NCI-H2107 (cell line): ENCODE measurements at places on chromosomes 12 and 14.

GRCh38 chr12:132664206-132665148 is 22.7 kb downstream of the POLE start:
- no peak for DNase-seq

DNA sequence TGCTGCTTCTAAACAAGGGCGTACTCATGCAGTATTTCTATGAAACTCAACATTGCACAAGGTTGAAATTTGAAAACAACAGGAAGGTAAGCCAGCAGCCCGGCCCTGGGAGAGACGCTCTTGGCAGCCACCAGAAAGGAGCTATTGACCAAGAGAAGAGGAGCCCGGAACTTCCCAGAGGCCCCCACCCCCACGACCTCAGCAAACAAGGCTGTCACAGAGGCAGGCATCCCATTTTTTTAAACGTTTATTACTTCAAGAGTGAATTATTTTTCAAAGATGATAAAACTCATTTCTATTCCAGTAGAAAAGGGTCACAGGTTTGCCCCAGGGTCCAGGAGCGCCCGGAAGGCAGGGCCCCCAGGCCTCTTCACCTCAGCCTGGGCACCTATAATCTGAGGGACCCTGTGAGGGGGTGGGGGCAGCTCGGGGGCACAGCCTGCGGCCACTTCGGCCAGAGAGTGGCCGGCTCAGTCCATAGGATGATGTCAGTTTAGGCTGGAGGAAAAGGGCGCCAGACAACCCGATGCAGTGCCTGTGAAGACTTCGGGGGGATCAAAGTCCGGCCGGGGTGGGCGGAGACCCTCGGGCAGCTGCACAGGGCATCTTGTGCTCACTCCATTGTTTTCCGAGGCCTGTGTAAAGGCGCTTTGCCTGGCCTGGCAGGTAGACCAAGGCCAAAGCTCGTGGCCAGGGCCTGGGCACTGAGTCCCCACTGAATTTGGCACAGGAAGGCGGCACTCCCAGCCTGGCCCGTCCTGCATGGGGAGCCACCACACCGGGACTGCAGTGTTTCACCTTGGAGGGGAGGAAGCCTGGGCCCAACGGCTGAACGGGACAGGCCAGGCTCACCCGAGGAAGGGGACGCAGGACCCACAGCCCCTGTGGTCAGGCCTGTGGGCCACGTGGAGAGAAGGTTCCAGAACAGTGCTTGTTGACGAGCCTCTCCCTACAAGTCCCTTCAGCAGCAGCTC is 86.0 kb downstream of the SCARB1 start:
- DNase-seq: no peak

DNA sequence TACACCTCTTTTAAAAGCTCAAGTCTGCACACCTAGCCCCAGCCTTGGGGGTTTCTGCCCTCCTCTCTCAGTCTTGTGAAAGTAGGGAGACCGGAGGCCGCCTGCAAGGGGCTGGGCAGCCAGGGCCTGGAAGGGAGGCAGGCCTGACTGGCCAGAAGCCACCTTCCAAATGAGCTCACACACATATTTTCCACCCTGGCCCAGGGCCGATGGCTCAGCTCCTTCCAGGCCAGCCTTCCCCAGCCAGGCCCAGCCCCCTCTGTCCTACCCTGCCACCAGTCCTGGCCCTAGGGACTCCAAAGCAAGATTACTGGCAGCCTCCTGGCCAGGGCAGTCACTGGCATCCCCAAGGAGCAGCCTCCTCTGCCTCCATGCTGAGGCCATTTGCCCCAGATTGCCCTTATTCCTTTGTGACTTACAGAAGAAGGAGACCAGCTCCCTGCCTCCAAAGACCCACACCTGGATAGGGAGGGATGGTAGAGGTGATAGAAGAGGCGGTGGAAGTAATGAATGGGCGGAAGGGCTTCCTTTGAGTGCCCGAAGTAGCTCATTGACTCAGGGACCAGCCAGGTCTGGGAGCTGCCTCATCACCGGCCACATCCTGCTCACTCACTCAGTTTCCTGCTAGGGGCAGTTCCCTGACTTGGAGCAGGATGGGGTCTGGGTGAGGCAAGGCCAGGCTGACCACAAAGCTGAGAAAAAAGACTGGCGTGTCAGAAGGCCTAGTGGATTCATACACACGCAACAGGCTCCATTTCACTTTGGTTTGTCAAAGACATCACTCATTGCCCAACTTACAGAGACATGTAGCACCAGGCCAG is 14.8 kb downstream of the MMP14 start:
- DNase-seq: no peak

GRCh38 chr12:39125566-39125965 is 220.2 kb upstream of the CPNE8 start:
- no peak for DNase-seq

GRCh38 chr12:92696216-92696615 is 6.6 kb upstream of the PLEKHG7 start:
- DNase-seq: no peak

DNA sequence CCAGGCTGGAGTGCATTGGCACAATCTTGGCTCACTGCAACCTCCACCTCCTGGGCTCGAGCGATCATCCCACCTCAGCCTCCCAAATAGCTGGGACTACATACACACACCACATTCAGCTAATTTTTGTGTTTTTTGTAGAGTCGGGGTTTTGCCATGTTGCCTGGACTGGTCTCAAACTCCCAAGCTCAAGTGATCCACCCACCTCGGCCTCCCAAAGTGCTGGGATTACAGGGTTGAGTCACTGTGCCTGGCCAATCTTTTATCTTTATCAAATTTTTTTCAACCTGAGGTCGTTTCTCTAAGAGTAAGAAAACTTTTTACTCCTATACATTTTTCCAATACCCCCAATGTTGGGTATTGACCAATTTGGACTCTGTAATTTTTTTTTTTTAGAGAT is 40.0 kb upstream of the NAP1L1 start:
- DNase-seq: no peak

GRCh38 chr14:24051176-24051788 is 527 bp upstream of the CARMIL3 start:
- no peak for DNase-seq

DNA sequence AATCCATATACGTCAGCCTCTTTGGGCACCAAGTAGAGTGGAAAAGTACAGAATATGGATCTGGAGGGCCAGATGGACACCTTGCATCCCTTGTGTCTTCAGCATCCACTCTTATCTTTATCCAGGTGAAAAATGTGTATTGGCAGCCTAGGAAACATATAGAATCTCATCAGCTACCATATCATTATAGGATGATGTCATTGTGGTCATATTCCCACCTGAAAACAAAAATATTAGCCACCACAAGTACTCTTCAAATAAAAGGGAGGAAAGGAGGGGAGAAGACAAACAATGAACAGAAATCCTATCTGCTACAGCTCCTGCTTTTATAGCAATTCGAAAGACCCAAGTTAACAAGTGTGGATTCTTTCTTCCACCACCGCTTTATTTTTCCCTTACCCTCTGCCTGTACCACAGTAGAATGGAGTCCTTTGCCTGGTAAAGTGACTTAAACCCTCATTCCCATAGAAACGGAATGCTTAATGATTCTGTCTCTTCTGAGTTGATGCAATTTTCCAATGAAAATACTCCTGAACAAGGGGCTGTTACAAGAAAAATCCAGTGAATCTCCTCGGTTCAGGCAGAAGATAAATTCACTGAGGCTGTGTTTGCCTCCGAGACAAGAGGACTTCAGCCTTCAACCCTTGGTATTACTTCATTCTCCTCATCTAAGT is 13.8 kb upstream of the IL26 start:
- no peak for DNase-seq

- DNase-seq: no peak
These were observed 32.6 kb upstream of the HIF1A start for GRCh38 chr14:61662437-61663311.

DNA sequence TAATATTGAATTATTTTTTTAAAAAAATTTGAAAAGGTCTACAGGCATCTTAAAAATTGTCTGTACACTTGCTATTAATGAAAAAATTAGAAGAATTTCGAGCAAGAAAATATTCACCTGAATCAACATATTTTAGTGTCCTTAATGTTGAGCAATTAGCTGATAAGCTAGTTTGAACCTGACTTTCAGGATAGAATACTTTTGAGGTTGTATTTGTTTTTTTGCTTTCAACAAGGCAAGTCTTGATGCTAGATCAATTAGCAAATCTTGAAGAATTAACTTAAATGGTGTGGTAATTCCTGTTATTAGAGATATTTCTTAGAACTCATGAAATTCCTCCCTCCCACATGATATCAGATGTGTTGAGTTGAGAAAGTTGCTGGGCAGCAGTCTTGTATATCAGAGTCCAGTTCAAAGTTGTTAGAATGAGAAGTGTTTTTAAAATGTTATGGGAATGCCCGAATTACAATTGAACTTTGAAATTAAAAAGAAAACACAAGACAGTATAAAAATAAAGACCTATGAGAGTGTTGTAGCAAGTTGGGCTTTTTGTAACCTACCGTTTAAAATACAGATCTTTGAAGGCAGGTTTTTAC is 119.2 kb downstream of the TRMT5 start:
- DNase-seq: no peak

GRCh38 chr14:50670196-50670865 is 2.2 kb upstream of the SAV1 start:
- no peak for DNase-seq

DNA sequence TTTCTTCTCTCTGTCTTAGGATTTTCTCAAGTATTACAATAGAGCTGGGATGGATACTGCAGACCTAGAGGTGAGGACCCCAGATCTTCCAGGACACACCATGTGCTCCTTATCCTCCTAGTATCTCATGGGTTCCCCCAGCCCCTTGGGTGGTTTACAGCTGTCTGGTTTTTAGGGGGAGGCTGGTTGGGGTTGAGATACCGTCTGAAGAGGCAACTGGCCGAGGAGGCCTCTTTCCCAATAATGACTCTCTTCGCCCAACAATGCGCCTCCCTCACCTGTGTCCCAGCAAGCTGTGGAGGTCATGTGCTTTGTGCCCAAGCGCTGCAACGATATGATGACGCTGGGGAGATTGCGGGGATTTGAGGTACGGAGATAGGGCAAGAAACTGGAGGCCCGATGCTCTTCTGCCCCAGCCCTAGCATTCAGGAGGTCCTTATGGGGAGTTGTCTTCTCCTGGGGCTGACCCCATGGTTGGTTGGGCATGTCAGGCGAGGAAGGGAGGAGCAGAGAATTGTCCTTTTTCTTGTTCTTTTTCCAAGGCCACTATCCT is 3.8 kb downstream of the ARHGEF25 start:
- DNase-seq: no peak

- DNase-seq: no peak
These were observed 845 bp downstream of the TMX1 start for GRCh38 chr14:51240804-51241380.

DNA sequence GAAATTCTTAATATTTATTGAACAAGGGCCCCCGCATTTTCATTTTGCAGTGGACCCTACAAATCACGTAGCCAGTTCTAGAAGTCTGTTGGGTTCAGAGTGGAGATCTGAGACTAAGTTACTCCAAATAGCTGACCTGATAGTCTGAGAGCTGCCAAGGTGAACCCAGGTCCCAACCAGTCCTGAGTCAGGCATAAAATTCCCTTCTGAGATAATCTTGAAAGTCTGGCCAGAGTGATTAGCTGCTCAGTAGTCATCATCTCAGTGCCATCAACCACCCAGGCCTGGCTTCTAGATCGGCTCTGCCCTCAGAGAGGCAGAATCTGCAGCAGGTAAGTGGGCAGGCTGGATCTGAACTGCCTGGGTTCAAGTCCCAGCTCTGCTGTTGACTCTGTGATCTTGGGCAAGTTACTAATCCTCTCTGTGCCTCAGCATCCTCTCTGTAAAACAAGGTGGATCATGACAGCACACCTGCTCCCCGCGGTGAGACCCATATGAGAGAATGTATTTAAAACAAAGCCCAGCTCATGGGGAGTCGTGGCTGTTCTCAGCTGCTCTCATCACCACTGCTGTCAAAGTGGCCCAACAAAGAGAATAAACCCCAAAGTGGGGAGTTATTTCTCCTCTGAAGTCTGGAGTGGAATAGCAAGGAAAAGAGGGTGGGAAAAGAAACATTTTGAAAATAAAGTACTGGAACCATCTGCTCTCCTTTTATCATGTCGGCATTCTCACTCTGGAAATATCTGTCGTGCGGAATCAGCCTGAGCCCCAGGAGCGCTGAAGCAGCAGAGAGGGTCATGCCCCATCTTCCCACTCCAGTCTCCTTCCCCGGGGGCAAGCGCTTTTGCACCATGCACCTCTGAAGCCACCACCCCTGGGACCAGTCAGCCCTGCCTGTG is 193.3 kb downstream of the DPF3 start:
- DNase-seq: no peak

DNA sequence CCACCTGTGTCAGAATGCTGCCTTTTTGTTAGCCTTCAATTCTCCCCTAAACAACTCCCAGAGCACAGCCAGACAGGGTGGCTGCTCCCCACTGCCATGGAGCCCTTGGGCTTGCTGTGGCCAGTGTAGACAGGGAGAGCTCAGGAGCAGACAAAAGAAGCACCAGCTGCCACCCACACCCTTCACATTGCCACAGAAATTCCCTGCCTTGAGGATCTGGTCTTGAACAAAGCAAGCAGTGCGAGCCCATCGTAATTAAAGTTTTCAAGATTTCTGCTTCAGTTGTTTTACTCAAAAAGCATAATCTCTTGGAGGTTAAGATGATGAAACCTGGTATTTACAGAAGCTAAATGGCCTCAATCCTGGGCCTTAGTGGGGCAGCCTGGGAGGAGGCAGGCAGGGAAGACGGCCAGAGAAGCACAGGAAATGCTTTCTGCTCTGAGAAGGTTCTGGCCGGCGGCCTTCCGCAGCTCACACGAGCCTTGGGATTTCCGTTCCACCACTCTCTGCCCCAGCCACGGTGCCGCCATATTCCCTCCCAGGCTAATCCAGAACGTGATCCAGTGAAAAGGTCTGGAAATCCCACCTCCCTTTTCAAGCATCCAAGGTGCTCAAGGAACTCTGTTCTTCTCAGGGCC is 535.2 kb downstream of the BCL11B start:
- DNase-seq: no peak

GRCh38 chr14:65599375-65599774 is 186.8 kb downstream of the FUT8 start:
- no peak for DNase-seq

GRCh38 chr14:33271216-33271615 is 332.5 kb downstream of the NPAS3 start:
- DNase-seq: no peak

DNA sequence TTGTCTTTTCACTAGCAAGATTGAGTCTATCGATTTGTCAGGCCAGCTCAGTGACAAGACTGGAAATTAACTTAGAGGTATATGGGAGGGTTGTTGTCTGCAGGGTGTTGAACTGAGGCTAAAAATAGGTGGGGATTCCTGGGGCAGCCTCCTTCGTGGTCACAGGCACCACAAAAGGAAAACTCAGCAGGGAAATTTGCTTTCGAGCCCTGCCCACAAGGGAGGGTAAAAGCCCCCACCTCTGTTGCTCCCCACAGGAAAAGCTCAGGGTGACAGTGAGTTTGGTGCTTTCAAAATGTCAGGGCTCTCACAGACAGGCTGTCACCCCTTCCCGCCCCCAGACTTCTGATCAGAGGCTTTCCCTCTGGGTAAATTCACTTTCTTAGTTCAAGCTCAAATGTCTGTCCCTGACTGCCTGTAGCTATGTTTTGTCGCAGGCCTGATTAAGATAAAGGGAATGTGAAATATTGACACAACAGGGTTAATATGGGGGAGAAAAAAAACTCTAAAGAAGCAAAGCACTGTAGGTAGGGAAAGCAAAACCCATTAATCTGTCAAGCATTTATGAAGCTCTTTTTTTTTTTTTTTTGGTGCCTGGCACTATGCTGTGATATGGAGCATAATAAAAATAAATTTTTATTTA is 11.7 kb upstream of the NFKBIA start:
- no peak for DNase-seq

GRCh38 chr12:79329933-79330332 is 360.8 kb downstream of the PAWR start:
- DNase-seq: no peak

GRCh38 chr12:56931474-56931978 is 2.7 kb downstream of the SDR9C7 start:
- no peak for DNase-seq
